ENCODE measurements at places on chromosomes 4 and X. TPM values are rescaled to one million over a fixed set of nuclear protein-coding genes. Genes with fewer than 3 reads are reported as not detected.

IGBP1 gene
- 56.8 TPM for total RNA-seq

FGF13 gene
- 3.4 TPM for total RNA-seq

CSAG1 gene
- total RNA-seq: not detected

SMR3A gene
- total RNA-seq: not detected

HSFX4 gene
- total RNA-seq: not detected

ACOX3 gene
- total RNA-seq: 32.6 TPM

CXCL8 gene
- total RNA-seq: 842 TPM

FRMPD4 gene
- total RNA-seq: 1.0 TPM

NRK gene
- 16.9 TPM for total RNA-seq

EDA2R gene
- 4.0 TPM for total RNA-seq

CRLF2 gene
- total RNA-seq: not detected

ARR3 gene
- total RNA-seq: not detected

GYPB gene
- total RNA-seq: not detected

ELF4 gene
- 18.9 TPM for total RNA-seq

MAOA gene
- total RNA-seq: 12.5 TPM

CXXC4 gene
- 6.8 TPM for total RNA-seq

MAGEA3 gene
- not detected for total RNA-seq

GRIA3 gene
- 0.39 TPM for total RNA-seq

EDNRA gene
- 14.9 TPM for total RNA-seq

DMP1 gene
- total RNA-seq: not detected

MND1 gene
- 5.3 TPM for total RNA-seq

PCDH11X gene
- total RNA-seq: under 0.01 TPM

ARHGAP24 gene
- total RNA-seq: 17.1 TPM

BGN gene
- 67.1 TPM for total RNA-seq

CD38 gene
- 1.0 TPM for total RNA-seq

RGS12 gene
- 18.7 TPM for total RNA-seq

LRIT3 gene
- not detected for total RNA-seq

PPBP gene
- total RNA-seq: 1.2 TPM

CFAP99 gene
- not detected for total RNA-seq

DCAF8L2 gene
- total RNA-seq: not detected

HSFX3 gene
- total RNA-seq: not detected

SLC9B1 gene
- total RNA-seq: not detected

AREG gene
- 129 TPM for total RNA-seq

SHOX gene
- not detected for total RNA-seq

TIGD4 gene
- 0.24 TPM for total RNA-seq

LAS1L gene
- total RNA-seq: 21.7 TPM

CCDC110 gene
- total RNA-seq: 0.88 TPM

TMPRSS11D gene
- total RNA-seq: not detected

GK gene
- total RNA-seq: 27.9 TPM

ADH1A gene
- total RNA-seq: not detected

COX7B2 gene
- total RNA-seq: not detected

VCX2 gene
- not detected for total RNA-seq

NDUFB11 gene
- 94.2 TPM for total RNA-seq
